Activated CD4-positive, CD25-positive, alpha-beta regulatory T cell treated with anti-CD3 and anti-CD28 coated beads, Interleukin-2, amount 50 U/mL, for 16 hours (primary cell): ENCODE measurements at places on chromosomes 12 and 14.

GRCh38 chr12:48788524-48788853, 400 bp downstream of the ADCY6 start:
- DNase-seq: no peak

- no peak for DNase-seq
Observed at GRCh38 chr12:75816897-75817296, 214.7 kb downstream of the PHLDA1 start.

- DNase-seq: no peak
Observed at GRCh38 chr12:96237035-96237434, 42.9 kb downstream of the ELK3 start.

- DNase-seq: no peak
Observed at GRCh38 chr14:101962503-101962874, 1.9 kb upstream of the DYNC1H1 start.

GRCh38 chr14:36522347-36522971, 2.4 kb upstream of the NKX2-1 start:
- DNase-seq: no peak

DNA sequence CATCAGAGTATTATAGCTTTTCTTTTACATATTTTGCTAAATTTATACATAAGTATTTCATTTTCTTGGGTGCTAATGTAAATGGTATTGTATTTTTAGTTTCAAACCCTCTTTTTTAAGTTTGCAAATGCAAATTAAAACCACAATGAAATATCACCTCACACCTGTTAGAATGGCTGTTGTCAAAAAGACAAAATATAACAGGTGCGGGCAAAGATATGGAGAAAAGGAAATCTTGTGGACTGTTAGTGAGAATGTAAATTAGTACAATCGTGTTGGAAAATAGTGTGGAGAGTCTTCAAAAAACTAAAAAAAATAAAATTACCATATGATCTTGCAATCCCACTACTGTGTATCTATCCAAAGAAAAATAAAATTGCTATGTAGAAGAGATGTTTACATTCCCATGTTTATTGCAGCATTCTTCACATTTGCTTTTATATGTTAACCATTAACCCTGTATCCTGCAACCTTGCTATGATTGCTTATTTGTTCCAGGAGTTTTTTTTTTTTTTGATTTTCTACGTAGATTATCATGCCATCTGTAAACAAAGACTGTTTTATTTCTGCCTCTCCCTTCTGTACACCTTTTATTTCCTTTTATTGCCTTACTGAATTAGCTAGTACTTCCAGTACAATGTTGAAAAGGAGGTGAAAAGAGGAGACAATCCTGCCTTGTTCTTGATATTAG, 405.4 kb upstream of the MIS18BP1 start:
- no peak for DNase-seq

DNA sequence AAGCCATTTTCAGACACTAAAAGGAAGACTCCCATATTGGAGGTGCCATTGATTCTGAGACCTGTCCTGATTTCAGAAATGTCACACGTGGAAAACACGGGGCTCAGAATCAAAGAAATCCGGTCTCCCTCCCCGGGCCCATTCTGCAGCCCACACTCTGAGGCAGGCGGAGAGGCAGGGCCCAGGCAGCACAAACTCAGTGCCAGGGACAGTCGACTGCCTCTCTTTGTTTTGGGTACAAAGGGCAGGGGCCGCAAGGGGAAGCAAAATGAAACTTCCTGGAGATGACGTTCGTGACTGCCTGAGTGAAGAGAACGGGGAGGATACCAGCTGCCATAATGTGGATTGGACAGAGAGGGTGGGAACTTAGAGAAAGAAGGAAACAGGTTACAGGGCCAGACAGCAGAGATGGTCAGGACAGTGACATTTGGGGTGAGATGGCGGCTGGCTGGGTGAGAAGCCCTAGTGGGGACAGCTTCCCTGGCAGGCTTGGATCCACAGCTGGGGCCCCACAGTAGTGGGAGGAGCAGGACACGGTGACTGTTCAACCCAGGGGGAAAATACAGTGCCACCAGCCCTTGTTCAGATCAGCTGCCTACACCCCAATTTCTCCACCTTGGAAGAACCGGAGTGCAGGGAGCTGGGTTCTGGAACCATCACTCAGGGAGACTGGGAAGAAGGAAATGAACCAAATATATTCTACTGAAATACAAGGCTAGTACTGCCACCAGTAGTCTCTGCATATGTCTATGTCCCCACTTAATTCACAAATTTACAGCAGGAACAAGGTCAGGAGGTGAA, 8.1 kb downstream of the GAPDH start:
- DNase-seq: no peak

- no peak for DNase-seq
Observed at GRCh38 chr12:130418251-130418650, 80.6 kb downstream of the PIWIL1 start.

DNA sequence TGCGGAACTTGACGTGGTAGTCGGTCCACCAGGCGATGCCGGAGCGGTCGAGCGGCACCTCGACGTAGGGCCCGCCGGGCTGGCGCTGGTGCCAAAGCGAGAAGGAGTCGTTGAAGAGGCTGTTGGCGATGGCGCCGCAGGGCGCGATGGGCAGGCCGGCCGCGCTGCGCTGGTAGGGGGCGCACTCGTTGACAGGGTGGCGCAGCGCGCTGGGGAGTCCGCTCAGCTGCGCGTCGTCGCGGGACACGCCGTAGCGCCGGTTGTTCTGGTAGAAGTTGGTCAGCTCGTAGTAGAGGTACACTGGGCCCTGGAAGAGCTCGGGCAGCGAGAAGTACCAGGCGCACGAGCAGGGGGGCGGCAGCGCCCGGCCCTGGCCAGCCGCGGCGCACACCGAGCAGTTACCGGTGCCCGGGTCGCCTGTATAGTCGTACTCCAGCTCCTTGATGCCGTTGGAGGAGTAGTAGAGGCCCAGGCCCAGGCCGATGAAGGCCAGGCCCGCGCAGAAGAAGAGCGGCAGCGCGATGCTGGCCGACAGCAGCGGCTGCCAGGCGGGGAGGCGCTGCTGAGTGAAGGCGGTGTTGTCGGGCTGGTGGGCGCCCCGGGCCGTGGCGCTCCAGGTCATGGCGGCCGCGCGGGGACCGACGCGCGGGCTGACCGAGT, 482 bp downstream of the TMEM30B start:
- peak; percentile 51 for DNase-seq

GRCh38 chr14:100761481-100761880, 34.8 kb downstream of the DLK1 start:
- DNase-seq: no peak

DNA sequence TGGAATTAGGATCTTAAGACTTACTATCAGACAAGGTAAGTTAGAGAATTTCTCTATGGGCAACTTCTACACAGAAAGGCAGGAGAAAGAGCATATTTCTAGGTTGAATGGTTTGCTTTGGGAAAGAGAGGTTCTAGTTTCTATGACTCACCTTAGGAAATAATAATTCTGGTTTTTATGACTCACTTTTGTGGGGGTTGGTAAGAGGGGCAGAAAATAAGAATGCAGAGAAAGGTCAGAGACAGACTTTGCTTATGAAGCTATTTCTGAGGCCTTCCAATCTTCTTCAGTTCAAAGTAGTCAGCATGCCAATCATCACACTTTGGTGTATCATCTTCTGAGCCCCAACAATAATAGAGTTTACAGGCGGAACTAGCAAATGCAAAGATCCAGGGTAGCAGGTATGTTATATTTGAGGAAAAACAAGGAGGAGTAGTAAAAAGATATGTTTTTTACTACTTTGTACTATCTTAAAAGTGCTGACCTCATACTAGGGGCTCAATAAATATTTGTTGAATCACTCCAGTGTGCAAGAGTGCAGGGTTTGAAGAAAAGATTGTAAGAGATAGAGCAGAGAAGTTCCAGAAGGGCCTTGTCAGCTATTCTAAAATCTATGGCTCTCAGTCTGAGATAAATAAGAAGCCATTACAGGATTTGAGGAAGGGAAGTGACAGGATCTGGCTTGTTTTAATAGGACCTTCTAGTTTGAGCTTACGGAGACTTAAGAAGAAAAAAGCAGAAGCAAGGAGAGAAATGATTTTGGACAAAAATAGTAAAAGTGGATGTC, 56.7 kb upstream of the LRFN5 start:
- no peak for DNase-seq

DNA sequence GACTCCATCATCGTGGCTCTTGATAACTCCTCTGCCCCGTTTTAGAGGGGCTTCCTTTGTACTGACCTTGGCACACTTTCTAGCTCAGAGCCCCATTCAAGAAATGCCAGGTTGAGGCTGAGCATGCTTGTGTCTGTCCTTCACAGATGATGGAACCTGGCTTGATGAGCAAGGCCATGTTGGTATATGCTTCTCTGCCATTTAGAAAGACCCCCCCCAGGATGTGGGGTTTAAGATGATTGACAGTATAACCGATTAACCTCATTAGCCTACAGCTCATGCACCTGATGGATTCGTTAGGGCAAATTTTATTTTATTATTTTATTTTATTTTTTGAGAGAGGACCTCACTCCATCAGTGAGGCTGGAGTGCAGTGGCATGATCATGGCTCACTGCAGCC, 21.0 kb downstream of the BATF start:
- DNase-seq: no peak

DNA sequence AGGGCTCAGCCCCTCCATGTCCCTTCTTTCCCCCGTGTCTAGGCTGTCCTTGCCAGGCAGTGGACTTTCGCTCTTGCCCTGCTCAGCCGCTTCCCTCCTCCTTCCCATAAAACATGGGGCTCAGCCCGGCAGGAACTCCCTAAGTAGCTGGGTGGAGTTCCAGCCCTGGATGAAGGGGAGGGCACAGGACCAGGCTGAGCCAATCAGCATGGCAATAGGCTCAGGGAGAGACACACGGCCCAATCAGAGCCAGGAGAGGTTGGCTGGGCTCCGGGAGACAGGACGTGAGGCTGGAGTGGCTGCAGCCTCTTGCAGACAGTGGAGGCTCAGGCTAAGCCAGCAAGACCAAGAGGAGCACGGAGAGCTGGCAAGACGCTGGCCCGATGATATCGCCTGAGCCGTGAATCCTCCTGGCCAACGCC, 54.3 kb downstream of the GALNT9 start:
- no peak for DNase-seq

GRCh38 chr14:98198385-98198784, 1073.6 kb downstream of the BCL11B start:
- no peak for DNase-seq

DNA sequence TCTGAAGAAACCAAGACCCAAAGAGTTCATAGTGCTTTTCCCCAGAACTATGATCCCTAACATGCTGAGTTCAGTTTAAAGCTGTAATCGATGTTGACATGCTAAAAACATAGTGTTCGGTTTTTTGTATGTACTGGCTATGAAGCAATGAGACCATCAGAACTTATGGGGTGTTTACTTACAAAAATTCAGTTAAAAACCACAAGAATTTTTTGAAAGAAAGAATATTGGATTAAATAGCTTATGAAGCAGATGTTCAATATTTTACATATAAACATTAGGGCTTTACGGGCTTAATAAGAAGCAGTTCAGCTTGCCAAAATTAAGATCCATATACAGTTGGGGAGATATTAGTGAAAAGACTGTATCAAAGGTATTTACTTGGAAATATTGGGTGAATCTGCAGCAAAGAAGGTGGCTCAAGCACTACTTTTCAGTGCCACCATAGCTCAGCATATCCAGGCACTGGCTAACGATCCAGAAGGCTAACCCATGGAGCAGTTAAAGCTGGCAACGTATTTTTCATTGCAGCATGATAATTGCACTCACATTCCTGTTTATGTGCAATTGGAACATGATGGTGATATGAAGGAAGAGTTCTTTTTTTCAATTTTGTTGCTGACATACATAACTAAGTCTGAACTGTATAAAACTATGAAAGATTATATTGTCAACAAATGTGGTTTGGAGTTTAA, 125.9 kb downstream of the EFCAB11 start:
- no peak for DNase-seq

DNA sequence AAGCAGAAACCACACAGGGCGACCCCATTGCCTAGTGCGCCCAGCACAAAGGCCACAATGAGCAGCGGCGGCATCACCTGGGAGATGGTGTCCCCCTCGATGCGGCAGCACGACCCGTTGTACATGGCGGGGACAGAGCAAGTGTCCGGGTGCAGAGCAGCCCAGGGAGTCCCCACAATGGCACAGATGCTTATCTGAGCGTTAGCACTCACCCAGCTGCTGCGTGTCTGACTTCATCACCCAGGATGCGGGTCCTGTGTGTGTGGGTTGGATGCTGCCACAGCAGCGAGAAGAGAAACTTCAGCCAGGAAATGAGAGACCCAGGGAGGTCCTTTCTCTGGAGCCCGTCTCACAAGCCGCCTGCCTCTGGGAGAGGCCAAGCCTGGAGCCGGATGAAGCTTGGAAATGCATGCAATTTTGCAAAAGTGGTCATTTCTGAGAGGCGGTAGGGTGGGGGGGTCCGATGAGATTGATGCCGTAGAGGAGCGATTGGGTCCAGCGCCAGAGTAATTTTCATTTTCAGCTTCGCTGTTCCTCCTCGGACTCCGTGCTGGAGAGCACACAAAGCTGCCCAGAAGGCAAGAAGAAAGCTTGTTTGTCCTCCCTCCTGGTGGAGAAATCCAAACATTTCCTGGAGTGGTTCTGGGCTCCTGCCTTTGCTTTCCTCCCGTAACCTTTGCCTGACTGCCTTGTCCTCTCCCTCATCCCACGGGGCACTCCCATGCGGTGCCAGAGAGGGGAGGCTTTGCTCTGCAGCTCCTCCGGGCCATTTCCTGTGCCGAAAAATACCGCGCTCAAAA, at the start of gene HCAR1:
HCAR1 (minus strand) TSS at position 630 of the 800 bp plus-strand sequence; CDS start at position 125, 505 bp downstream.
- no peak for DNase-seq

DNA sequence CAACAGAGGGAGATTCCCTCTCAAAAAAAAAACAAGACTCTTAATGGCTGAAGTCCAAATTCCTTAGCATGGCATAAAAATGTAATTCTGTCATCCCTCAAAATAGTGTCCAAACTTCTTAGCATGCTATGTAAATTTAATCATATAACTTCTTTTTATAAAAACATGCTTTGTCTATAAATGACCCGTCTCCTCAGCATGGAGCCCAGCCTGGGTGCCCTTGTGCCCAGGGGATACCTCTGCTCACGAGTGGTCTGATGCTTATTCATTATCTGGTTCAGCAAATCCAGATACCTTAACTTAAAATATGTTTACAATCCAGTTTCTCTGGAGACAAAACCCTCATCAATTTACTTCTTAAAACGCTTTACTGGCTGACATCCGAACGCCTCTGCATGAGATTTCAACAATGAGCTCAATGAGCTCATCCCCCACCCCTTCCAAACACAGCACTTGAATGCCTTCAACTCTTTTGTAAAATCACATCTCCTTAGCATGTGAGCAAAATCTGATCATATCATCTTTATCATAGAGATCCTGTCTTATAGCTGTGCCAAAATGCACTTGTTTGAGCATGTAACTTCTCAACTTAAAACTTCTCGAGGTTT, 15.7 kb downstream of the RTL1 start:
- DNase-seq: no peak

DNA sequence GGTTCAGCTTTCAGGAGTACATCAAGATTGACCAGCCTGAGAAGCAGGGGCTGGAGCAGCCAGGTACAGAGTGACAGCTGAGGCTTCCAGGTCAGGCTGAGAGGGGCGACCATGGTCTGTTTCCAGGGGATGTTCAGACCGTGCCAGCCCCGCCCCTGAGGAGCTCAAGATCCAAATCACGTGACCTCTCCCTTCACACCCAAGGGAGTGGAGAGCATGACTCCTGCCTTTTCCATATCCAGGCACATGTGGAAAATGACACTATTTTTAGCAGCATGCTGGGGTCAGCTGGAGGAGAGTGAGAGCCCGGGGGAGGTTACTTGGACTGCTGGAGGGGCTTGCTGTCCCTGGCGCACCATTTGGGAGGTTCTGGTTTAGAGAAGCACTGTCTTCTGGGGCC, 92.7 kb downstream of the B4GALNT3 start:
- DNase-seq: no peak

- DNase-seq: peak; percentile 66
Observed at GRCh38 chr14:24113801-24114531, 611 bp upstream of the DCAF11 start.

GRCh38 chr12:67720351-67720856, 71.9 kb downstream of the DYRK2 start:
- no peak for DNase-seq
